Esophagus squamous epithelium (tissue), 5 donors: ENCODE measurements at places on chromosomes 13 and 19.

DNA sequence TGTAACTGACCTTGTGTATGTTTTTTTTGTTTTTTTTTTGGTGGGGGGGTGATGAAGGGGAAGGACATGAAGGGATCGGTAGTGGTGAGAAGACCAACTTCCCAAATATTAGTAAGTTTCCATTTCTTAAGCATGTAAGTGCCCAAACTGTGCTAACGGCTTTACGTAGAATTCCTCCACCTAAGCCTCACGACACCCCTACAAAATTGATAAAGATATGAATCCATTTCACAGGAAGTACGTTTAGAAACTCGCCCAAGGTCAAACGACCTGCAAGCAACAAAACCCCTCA lies 649 bp downstream of the UQCRFS1 start:
- no peak for DNase-seq

DNA sequence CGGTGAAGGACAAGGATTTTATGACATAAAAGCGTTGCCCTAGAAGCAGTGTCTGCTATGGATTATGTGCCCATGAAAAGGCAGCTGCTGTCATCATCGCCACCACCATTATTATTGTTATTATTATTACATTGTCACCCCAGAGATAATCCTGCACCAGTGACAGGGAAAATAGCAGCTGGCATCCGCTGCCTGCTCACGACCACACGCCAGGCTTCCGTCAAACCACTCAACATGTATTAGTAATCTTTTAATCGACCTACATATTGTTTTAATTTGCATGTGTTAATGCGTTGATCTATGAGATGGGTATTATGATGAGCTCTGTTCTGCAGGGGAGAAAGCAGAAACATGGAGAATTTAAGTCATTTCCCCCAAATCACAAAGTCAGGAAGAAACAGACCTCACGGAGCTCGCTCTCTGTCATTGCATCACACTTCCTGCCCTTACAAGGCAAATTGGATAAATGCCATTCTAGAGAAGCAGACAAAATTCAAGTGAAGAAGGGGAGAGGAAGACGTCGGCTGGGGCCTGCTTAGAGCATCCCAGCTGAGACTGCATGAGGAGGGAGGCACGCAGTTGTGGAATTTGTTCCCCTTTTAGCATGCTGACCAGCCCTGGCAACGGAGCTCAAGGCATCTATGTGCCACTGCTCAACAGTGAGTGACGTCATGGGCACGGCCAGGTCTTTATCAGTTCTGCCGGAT lies at the start of gene FFAR3:
Gene FFAR3 (plus strand): TSS at position 594 of the 707 bp plus-strand sequence. CDS start 431 bp downstream, outside the sequence.
- DNase-seq = no peak

DNA sequence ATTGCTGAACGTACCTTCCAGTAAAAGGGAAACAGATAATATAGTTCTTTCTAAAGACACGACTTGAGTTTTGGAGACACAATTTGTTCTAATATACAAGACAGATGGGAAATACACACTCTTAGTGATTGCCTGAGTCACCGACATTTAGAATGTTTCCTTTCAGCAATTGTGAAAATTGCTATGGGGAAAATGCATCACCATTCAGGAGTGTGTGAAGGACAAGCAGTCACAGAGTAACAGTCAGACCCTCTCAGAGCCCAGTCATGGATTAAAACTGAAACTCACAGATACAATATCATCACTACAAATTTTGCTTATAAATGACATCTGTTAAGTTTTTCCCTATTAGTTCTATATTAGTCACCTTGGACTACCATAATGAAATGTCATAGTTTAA lies 286.1 kb downstream of the SPRY2 start:
- no peak for DNase-seq

GRCh38 chr19:41753159-41753558 lies 2.2 kb upstream of the CEACAM6 start:
- DNase-seq = no peak

DNA sequence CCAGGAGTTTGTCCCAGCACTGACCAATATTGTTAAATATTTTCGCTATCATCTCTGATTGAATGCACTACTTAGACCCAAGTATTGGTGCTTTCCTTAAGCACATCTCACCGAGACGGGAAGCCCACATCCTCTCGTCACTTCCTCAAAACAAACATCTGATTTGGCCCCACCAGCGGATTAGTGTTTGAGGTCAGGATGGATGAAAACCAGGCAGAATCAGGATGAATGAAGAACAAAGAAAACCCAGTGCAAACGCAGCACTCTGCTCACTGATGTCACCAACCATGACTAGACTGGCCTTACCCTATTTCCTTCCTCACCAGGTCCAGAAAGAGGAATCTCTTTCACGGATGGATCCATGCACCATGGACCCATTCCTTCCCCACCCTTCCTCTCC lies 6.0 kb downstream of the PLAUR start:
- DNase-seq = no peak

GRCh38 chr19:29531458-29532025 lies 5.7 kb downstream of the VSTM2B start:
- DNase-seq = no peak

DNA sequence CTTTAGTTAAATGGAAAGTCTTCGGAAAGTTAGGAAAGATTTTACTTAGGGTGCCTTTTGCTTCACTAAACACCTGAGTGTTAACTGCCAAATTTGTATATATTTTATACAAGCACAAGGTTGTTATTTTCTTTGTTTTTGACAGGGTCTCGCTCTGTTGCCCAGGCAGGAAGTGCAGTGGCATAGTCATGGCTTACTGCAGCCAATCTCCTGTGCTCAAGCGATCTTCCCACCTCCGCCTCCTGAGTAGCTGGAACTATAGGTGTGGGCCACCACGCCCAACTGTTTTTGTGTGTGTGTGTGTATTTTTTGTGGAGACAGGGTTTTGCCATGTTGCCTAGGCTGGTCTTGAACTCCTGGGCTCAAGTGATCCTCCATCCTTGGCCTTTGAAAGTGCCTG lies 16.2 kb downstream of the KCTD4 start:
- no peak for DNase-seq

- peak; percentile 50 for DNase-seq
Observed at GRCh38 chr13:49627831-49628652, at the start of gene ARL11. Gene ARL11, plus strand, starts transcription at chr13:49628507. Its CDS starts 1,941 bp downstream, at chr13:49630448.

DNA sequence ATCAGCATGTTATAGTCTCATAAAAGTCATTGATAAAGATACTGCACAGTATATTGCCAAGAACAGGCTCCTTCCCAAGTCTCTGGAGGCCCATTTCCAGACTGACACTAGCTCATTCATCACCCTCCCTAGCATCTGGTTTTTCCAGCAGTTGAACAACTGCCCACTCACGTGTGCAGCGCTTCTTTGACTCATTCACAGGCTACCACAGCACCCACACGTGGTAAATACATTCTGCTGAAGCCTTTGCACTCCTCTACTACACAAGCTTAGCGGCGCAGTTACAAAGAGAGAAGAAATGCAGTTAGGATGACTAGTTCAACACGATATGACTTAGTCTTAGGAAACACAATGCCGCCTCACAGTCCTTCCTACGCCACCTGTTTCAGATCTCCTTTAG lies 87.7 kb downstream of the DOCK9 start:
- DNase-seq = no peak

DNA sequence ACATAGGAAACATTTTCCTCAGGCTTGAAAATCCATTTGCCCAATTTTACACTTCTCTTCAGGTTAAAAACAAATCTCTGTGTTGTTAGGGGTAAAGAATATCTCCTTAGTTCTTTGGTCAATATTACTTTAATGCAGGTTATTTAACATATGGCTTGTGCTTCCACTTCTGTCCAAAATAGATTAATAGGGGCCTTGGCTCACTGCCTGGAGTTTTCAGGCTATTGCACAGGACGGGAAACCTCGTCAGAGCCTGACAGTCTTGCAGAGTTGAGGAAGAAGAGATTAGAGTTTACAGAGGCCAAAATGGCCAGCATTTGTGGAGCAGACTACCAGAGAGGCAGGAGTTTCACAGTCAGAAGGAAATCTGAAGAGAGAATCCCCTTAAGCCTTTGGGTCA lies 863.9 kb upstream of the GPC6 start:
- no peak for DNase-seq

DNA sequence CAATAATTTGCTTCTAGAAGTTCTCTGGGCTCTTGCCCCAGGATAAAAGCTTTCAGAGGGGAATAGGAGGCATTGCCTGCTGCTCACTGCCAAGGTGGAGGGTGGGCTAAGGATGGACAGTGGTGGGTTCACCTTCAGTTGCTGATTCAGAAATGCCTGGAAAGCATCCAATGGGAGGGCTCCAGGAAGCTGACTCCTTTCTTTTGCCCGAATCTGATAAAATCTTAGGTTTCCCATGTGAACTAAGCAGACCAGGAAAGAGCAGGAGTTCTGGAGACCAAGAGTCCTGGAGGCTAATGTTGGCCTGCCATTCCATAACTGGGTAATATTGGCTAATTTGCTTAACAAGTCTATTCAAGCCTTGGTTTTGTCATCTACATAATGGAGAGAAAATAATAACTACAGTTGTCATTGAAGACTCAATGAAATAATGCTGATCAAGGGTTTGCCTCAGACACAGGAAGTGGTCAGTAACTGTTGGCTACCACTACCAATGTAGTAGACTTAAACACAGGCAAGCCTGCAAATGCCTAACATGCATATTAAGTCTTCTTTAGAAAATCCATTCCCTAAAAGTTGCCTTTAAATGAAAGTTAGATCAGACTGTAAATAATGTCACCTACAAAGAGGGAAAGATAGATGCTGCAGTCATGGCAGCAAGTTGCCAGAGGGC lies 528.4 kb upstream of the NBEA start:
- no peak for DNase-seq

- no peak for DNase-seq
Observed at GRCh38 chr13:40428354-40428753, 238.1 kb downstream of the FOXO1 start.

GRCh38 chr13:48626077-48626449 lies 27.7 kb upstream of the CYSLTR2 start:
- no peak for DNase-seq

DNA sequence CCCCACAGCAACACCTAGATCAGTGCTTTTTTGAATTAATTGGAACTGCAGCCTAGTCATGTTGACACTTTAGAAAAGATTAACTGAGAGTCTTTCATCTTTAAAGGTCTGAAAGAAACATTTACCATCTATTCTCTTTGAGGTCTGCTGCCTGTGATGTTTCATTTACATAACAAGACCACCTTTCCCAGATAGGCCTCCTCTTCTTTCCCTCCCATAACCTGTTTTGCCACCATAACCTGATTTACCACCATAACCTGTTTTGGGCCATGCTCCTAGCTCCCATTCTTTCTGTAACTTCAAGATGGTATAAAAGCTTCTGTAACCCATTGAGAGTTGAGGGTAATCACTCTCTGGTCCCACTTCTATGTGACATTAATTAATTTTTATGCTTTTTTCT lies 320.8 kb downstream of the PCDH20 start:
- no peak for DNase-seq

DNA sequence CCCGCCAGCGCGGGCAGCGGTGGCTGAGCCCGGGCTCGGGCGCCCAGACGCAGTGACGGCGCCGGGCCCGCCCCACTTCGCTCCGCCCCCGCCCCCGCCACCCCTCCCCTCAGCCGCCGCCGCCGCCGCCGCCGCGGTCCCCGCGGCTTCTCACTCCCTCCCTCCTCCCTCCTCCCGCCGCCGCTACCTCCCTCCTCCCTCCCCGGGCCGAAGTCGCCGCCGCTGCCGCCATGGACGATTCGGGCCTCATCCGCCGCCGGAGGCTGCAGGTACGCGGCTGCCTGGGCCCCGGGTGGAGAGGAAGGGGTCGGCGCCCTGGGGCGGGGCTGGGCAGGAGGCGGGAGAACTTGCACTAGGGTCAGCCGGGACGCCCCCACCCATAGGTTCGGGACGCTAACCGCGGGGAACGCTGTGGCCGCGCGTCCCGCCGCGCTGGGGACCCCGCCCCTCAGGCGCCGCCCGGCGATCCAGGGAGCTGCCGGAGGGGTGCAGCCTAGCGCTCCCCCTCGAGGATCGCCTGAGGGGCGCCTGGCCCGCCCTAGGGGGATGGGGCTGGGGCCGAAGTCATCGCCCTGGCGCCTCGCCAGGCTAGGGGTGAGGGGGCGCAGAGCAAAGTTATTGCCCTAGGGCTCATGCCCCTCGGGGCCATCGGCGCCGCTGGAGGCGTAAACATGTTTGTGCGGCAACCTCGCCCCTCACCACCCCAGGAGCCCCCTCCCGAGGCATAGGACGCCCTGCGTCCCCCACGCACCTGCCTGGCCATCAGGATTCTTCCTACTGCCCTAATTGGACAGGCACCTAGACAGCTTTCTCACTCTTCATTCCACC lies 427 bp downstream of the RTBDN start:
- no peak for DNase-seq

- DNase-seq = no peak
Observed at GRCh38 chr19:32550666-32551065, 30.3 kb upstream of the PDCD5 start.

- DNase-seq = no peak
Observed at GRCh38 chr13:72163678-72164077, 296.7 kb upstream of the DACH1 start.

GRCh38 chr13:65826657-65827056 lies 1403.5 kb downstream of the PCDH9 start:
- DNase-seq = no peak

DNA sequence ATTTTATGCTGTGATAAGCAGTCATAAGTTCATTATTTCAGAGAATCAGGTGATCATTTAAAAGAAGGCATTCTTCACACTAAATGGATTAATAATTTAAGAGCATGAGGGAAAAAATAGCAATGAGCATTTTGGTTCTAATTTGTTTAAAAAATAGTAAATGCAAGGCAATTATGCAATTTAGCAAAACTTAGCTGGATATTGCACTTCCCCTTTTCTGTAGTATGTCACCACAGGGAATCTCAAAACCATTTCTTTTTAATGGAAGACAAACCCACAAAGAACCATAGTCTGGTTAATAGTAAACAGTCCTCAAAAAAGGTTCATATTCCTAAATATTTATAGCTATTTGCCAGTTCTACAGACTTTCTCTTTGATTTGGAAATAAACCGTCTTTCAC lies 30.2 kb downstream of the COG6 start:
- no peak for DNase-seq

- DNase-seq = no peak
Observed at GRCh38 chr13:58500938-58501337, 869.4 kb downstream of the PCDH17 start.

DNA sequence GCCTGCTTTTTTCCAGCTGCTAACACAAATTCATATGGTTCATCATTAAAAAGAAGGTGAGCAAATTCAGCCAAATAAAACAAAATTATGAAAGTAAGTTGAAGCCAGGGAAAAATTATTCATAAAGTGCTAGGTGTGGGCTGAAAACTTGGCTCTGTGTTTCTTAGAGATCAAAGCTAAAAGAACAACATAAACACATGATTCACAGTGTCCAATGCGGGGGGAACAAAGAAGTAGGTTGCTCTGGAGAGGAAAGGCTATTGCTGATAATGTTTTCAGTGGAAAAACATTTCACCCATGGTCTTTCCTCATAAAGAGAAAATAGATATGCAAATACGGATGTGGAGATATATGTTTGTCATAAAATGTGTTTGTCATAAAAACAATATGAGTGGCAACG lies 1691.5 kb upstream of the SLC10A2 start:
- DNase-seq = no peak

DNA sequence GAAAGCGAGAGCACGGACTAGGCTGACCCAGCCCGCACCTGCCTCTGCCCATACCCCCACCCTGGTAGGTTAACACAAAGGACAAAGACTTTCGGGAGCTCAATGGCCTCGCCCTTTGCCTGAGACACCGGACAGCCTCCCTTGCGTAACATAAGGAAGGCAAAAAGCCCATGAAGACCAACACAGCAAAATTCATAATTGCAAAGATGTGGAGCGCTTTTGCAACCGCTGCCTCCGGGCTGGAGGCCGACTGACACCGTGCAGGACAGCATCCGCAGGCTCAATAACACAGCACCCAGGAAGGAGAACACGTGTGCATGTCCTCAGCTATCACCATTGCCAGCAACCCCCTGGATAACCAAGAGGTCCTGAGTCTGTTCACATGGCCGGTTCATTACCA lies 15.4 kb downstream of the LILRA1 start:
- DNase-seq = no peak

- no peak for DNase-seq
Observed at GRCh38 chr13:99217461-99218110, 16.9 kb downstream of the UBAC2 start.
